ENCODE measurements at places on chromosomes 12 and 14.

GRCh38 chr12:89789862-89790261 lies 81.2 kb upstream of the ATP2B1 start:
- no peak for DNase-seq

DNA sequence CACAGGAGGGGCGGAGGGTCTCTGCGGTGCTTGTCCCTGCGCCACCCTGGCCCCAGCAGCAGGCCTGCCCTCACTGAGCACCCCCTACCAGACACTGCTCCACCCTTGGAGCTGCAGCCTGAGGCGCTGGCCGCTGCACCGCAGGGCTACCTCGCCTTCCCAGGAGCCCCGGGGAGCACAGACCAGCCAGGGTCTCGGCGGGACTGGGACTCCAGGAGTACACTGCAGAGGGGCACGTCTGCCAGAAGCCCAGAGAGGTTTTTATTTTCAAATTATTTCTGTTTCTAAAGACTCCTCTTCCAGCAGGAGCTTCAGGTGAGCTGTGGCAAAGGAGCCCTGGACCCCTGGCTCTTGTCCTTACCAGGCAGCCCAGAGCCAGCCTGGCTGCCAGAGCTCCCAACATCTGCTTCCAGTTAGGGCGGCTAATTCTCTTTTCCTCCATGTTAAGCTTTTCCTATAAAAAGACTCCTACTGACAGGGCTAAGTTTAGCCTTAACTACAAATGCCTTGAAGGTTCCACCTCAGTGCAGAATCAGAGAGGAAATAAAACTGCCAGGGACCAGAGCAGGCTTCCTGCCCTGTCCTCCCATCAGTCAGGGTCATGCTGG lies 26.4 kb downstream of the DEGS2 start:
- no peak for DNase-seq

GRCh38 chr14:70796551-70796950 lies 12.8 kb downstream of the MAP3K9 start:
- no peak for DNase-seq

DNA sequence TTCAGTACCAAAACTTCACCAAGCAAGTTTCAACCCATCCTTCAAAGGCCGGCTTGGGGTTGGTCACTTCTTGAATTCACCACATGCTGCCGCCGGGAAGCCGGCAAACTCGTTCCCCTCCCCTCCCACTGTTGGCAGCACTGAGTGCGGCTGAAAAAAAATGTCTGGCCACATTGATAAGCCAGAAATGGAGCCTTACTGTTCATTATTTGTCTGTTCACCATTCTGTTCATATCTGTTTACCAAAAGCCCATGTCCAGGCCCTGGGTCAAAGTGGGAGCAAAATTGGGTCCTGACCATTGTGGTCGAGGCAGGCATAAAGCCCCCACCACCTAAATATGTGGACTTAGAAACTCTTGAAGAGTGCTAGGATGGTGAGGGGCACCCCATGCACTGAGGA lies 7.3 kb upstream of the HSP90AA1 start:
- no peak for DNase-seq

DNA sequence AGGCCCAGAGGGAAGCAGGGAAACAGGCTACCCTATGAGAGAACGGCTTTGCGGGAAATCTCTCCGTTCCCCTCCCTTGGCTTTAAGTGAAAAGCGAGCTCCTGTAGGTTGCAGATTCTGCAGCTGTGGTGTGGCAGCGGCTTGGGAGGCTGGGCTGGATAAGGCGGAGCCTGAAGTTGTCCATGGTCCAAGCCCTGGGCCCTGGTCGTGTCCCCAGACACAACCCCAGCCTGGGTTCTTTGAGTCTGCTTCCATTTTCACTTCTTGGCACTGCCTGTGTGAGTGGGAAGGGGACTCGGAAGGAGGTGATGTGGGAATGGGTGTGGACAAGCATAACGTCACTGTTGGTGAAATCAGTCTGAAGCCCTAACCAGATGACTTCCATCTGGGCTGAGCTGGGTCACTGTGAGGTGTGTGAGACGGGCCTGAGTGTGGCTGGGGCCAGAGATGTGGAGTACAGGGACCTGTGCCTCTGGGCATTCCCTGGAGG lies 43.0 kb upstream of the CTDSP2 start:
- DNase-seq = no peak

- no peak for DNase-seq
Observed at GRCh38 chr12:96098631-96099030, 63.2 kb upstream of the LTA4H start.

GRCh38 chr12:70415987-70416386 lies 49.9 kb downstream of the KCNMB4 start:
- no peak for DNase-seq

DNA sequence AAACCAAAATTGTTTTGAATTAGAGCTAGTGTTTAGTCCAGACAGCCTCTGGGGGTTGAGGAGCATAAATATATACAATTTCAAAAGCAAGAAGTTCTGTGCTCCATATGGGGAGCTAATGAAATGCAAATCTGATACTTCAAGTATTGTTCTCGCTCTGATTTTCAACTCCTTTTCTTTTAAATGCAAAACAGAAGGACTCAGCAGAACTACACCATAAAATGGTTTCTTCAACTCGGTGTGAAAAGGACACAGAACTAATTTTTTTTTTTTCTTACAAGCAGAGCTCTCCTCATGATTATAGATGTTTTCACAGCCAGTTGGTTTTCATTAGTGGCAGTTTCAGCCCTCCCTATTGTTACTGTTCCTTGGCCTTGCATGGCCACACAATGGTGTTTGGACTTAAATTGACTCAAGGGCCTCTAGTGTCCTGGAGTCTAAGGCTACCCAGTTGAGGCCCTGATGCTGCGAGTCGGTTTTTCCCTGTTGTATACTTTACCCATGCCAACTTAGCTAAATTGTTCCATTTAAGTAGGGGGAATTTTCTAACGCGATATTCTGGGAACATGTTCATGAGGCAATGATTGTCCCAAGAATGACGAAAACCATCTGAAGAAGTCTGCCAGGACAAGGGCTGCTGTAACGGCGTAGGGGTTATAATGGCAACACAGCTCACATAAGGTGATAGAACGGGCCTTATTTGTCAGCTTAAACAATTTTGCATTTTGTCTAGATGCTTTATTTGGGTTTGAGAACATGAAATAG lies 120.3 kb downstream of the GPR135 start:
- no peak for DNase-seq

- no peak for DNase-seq
Observed at GRCh38 chr12:111076611-111077451, 156.5 kb upstream of the MYL2 start.

- peak; percentile 71 for DNase-seq
Observed at GRCh38 chr14:103528587-103529382, at the start of gene TRMT61A. TSS of gene TRMT61A (plus strand) at chr14:103529196. CDS start at chr14:103529979, 783 bp downstream.

GRCh38 chr12:75865315-75865714 lies 166.3 kb downstream of the PHLDA1 start:
- DNase-seq = no peak

GRCh38 chr12:94260717-94261116 lies 112.3 kb downstream of the PLXNC1 start:
- no peak for DNase-seq

- DNase-seq = no peak
Observed at GRCh38 chr12:26791301-26791791, 41.6 kb downstream of the ITPR2 start.

DNA sequence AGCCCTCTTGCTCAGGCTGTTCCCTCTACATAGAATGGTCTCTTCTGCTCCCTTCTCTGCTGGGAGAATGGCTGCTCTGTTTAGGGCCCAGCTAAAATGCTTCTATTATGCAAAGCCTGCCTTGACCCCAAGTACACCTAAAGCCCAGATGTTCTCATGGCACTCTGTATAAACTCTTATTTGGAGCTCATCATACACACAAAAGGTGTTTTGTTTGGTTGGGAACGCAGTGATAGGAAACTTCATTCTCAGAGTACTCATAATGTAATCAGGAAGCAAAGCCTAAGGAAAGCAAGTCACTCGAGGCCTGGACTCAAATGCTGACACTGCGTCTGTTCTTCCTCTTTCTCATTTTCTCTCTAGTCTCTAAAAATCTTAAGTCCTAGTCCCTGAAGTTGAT lies 38.2 kb upstream of the SYCP3 start:
- no peak for DNase-seq

GRCh38 chr12:9960590-9960989 lies 10.6 kb upstream of the CLEC12A start:
- DNase-seq = no peak

- no peak for DNase-seq
Observed at GRCh38 chr12:13386323-13387039, 190.0 kb downstream of the EMP1 start.

DNA sequence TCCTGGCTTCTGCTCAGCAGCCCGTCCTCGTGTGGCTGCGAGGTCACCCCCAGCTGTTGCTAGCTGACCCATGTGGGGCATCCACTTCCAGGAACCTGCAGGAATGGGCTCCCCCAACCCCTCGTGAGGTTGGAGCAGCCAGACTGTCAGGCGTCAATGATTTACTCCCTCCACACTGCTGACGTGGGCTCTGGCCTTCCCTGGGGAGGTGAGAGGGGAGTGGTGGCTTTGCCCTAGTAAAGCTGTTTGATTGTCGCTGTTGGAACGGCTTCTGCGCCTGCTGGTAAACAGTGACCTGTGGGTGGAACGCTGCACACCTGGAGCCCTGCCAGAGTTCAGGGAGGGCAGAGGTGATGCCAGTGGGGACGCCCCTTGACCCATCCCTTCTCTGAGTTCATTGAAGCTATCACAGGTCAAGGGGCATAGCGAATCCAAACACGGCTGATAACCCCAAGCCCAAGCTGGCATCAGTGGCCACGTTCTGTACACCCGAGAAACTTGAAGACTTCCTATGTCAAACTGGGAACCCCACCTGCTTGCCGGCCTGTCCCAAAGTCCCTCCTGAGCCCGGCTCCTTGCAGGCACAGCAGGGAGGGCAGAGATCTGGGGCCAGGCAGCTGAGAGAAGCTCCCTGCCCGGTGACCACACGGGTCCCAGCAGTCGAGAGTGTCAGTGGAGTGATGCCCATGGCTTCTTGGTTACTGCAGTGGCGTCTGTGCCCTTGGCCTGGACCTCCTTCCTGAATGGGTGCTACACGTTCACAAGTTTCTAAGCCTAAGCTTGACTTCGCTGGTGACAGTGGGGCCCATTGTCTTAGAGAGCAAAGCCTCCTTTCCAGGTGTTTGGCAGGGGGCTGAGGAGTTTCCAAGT lies 2.7 kb downstream of the ASPG start:
- no peak for DNase-seq

- no peak for DNase-seq
Observed at GRCh38 chr12:116137318-116137717, 140.2 kb downstream of the MED13L start.
